Non-pigmented ciliary epithelial cell (primary cell): ENCODE measurements at places on chromosomes 2 and 18.

DNA sequence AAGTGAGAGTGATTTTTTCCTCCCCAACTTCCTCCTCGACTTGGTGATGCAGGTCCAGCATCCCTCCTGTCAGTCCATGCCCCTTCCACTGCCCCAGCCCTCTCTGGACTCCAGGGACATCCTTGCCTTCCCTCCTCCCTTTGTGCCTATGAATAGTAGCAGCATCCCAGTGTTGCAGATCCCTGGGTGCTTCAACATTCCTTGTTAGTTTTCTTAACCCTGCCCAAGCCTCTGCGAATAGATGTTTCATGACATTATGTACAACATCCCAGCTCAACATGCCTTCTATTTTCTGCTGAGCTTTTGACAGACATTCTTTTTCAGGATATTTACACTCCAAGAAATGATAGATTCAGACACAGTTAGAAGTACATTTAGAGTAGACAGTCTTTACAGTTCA is 35.3 kb upstream of the CCDC150 start:
- no peak for DNase-seq

DNA sequence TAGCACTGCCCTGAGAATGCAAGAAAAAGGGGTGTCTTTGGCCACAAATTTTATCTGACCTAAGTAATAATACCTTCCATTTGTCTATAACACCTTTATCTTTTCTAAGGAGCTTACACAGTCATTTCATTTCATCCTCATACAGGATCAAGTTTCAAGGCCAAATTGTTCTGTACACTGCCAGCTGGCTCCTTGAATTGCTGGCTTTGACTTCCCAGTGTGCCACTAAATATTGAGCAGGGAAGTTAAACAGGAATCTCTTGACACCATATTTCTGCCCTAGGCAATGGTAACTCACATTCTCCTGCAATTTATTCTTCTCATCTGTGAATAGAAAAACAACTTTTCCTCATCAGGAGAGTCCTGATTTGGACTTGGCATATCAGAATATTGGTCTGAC is 195.1 kb upstream of the LRP1B start:
- no peak for DNase-seq

GRCh38 chr2:112805542-112805941 is 21.2 kb upstream of the IL1A start:
- DNase-seq, result no peak

- DNase-seq, result no peak
Measured at GRCh38 chr18:44682871-44683221, 2.2 kb downstream of the SETBP1 start.

- DNase-seq, result no peak
Measured at GRCh38 chr2:164069540-164069939, 333.7 kb upstream of the FIGN start.

DNA sequence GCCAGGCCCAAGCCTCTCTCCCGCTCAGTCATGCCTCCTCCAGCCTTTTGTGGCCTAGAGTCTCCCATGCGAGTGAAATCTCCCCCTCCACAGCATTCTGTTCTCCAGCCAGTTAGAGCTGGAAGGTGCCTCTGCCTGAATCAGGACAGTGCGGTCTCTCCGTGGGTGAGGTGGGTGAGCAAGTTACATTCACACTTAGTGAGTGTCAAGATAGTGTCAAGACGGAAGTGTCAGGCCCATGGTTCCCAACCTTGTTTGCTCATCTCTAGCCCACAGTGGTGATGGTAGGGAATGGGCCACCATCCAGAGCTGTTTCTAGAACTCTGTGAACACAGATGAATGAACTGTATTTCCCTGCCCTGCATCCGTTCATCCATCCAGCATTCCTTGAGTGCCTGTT is 59.5 kb downstream of the LPIN1 start:
- no peak for DNase-seq

- DNase-seq, result no peak
Measured at GRCh38 chr2:95158891-95159619, 593 bp downstream of the ZNF514 start.
